ENCODE measurements at places on chromosomes 7 and 10.

DNA sequence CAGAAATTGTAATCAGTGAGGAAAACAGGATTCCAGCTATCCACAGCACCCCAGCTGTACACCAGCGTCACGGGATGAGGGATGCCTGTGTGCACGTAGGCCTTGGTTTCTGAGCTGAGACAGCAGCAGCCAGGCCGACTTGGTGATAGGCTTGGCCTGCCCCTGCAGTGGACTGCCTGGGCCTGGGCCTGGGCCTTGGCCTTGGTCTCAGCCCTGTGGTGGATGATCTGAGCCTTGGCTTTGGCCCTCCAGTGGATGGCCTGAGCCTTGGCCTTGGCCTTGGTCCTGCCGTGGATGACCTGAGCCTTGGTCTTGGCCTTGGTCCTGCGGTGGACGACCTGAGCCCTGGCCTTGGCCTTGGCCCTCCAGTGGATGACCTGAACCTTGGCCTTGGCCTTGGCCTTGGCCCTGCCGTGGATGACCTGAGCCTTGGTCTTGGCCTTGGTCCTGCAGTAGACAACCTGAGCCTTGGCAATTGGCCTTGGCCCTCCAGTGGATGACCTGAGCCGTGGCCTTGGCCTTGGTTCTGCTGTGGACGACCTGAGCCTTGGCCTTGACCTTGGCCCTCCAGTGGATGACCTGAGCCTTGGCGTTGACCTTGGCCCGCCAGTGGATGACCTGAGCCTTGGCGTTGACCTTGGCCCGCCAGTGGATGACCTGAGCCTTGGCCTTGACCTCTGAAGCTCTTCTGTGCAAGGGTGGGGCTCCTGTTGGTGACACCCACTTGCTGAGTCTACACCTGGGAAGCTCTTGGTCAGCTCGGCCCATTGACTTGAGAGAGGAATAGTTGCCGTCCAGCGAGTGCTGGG lies 93.8 kb downstream of the CUX1 start:
- DNase-seq = no peak

GRCh38 chr7:131293018-131293417 lies 34.7 kb upstream of the MKLN1 start:
- no peak for DNase-seq

GRCh38 chr10:3852147-3852904 lies 67.3 kb upstream of the KLF6 start:
- DNase-seq = peak; percentile 98

DNA sequence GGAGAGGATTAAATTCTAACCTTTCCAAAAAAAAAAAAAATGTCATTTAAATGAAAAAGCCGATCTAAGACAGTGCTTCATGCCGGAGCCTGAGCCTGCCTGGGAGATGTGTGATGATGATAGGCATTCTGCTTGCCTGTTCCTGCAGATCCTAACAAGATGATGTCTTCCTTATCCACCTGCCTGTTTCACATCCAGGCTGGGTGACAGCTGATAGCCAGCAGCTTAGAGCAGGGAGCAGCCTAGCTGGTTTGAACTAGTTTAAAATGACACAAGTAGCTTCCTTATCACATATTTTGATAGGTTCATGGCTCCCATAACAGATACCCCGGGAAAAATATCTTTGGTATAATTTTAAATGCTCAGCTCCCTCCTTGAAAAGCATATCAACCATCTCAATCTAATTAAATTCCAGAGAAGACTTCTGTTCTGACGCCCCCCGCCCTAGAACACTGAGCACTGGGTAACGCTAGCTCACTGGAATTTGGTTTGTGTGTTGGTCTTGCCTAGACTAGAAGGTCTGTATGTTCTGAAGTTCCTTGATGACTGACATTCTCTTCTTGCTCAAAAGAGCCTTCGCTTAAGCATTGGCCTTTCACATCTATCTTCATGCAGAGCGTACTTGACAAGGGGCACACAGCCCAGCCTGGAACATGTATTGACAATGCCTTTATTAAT lies 96.9 kb upstream of the FGFR2 start:
- DNase-seq = no peak

GRCh38 chr10:35940141-35941041 lies 298.3 kb upstream of the FZD8 start:
- no peak for DNase-seq

DNA sequence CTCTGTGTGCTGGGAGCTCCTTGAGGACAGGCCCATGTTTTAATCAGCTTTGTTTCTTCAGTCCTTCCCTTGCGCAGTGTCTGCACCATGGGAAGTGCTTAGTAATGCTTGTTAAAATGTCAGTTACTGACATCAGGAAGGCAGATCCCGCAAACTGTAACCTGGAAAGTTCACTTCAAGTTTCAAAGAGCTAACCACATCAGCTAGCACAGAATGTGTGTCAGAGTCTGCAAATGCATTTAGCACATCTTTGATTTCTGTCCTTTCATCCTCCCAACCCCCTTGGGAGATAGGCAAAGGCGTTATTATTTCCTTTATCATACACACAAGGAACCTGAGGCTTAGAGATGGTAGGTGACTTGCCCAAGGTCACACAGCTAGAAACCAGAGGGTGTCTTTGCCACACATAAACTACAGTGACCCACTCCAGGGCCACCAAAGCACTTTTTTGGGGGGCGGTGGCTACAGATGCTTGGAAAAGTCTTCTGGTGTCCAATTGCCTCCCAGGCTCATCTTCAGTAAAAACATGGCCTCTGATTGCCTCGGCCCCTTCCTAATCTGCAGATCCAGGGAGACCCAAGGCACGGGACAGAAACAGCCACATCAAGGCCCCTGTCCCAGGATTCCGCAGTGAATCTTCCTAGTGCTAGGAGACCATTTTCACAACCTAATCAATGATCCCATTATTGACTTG lies 116.2 kb upstream of the GPR26 start:
- DNase-seq = no peak

DNA sequence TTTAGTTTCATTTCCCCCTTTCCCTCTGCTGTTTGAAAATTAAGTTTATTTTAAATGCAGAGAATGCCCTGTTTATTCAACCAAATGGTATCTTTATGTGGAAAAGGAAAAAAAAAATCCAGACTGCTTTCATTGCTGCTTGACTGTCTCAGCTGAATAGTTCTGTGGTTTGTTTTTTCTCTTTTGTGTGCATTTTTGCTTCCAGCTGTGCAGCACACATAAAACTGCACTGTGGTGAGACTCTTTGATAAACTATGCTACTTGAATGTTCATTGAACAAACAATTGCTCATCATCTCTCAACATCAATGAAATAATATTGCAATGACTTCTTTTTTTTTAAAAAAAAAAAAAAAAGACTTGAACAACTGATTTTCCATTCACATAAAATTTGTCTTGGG lies 78.6 kb upstream of the GLI3 start:
- no peak for DNase-seq
